Mucosa of descending colon (tissue), 3 donors: ENCODE measurements at places on chromosomes 7 and 10. TPM values are rescaled to one million over a fixed set of nuclear protein-coding genes. Genes with fewer than 3 reads are reported as not detected.

IGFBP3 gene
- 27.0 TPM for total RNA-seq

CDHR1 gene
- total RNA-seq, result 169 TPM

DNA sequence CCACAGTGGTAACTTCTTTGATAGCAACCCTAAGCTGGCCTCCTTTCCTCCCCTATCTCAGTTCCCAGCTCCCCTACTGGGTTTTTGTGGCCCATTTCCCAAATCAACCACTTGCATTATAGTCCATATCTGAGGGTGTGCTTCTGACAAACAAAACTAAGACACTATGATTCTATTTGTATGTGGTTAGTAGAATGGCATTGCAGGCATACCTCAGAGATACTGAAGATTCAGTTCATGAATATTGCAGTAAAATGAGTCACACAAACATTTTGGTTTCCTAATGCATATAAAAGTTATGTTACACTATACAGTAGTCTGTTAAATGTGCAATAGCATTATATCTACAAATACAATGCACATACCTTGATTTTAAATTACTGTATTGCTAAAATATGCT, 15.4 kb upstream of the TMEM243 start:
- DNase-seq, result no peak

DNA sequence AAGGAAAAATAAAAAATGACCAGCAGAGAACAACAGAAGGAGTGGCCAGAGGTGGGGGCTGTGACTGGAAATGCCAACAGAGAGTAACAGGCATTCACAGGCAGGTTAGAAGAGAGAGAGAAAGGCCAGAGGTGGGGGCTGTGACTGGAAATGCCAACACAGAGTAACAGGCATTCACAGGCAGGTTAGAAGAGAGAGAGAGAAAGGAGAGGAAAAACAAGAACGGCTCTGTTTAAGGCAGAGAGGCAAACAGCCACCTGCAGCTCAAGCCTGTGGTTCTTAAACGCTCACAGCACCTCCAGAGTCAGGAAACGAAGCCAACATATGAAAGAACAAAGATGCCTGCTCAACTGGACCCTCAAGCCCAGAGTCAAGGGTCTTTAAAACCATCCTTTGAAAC, 39.5 kb upstream of the DGKI start:
- no peak for DNase-seq

DNA sequence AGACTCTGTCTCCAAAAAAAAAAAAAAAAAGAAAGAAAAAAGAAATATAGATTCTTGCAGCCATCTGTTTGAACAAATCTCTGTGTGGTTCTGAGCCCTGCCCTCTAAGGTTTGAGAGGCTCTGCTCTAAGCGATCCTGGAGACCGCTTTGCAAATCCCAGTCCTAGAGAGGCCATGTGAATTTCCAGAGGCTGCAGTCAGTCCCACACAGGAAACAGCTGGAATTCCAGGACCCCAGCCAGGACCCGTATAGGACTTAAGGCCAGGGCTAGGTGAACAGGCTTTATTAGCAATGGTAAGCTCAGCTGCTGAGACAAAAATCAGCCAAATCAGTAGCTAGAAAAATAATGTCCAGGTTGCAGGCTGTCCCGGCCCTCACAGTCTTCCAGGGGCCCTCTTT, 154.8 kb downstream of the RPS24 start:
- no peak for DNase-seq

PNLIPRP2 gene
- total RNA-seq, result 8.9 TPM
